Fibroblast of skin of left quadriceps (primary cell): ENCODE measurements at places on chromosomes 4 and X.

DNA sequence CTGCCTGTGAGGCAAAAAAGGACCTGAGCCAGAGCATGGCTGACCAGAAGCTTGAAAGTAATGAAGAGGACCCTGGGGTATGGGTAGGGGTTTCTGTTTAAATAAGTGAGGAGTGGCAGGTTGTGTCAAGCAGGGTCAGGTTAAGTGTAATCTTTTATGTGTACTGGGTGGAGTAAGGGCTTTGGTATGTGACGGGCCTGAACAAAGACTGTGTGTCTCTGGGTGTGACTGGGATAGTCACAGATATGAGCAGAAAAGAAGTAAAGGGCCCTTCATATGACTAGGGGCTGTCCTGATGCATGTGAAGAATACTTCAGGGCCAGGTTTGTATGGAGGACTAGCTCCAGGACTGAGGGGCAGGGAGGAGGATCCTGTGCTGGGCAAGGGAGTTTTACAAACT is 82.4 kb downstream of the ITIH6 start:
- DNase-seq = no peak

DNA sequence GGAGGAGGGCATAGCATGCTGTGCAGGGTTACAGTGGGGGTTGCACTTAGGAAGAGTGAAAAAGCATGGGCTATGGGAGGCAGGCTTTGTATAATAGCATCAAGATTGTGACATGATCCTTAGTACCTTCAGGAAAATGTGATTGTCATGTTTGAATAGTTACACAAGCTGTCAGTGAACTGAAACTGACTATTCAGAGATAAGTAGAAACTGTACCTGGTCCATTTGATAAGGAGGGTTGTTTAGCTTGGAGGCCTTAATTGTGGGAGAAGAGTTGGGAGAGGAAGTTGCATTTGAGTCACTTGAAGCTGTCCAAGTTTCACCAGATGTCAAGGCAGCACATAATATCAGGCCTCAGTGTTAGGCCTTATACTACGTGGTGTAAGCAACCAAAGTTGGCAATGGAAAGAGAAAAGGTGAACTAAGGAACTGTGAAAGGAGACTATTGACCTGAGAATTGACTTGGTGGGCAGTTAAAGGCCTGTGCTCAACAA is 85.0 kb downstream of the TEX13C start:
- no peak for DNase-seq

GRCh38 chr4:15040916-15041463 is 38.7 kb downstream of the CPEB2 start:
- peak; percentile 30 for DNase-seq

- DNase-seq = no peak
These were observed 24.5 kb downstream of the SH3RF1 start for GRCh38 chr4:169246279-169246678.

DNA sequence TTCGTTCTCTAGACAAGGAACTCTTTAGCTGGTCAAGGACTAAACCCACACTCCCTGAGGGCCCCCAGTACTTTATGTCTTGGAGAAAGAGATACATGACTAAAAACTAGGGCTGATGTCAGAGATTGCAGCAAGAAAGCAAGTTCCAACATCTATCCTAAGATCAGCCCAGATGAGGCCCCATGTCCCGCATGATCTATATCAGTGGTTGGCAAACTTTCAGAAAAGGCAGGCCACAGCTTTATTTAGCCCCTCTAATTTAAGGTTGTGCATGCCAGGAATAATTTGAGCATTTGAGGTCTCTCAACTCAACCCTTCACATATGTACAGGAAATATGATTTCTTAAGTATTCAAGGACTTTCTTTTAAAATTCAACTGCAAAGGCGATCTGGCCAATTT is 44.1 kb upstream of the FRMD7 start:
- peak; percentile 36 for DNase-seq

DNA sequence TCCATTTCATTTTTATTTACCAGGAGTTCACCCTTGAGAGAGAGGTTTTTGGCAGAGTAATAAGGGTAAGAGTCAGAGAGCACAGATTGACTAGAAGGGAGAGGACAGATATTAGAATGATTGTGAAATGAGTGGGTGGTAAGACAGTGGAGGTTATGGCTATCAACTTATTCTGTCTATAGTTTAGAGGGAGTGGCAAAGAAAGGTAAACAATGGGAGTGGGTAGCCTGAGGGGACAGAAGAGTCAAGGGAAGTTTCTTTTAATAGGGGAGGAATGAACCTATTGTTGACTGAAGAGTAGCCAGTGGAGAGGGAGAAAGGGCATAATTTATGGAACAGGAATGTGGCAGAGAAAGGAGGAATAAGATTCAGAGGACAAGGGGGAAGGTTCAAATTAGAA is 186.5 kb upstream of the NRK start:
- DNase-seq = no peak

DNA sequence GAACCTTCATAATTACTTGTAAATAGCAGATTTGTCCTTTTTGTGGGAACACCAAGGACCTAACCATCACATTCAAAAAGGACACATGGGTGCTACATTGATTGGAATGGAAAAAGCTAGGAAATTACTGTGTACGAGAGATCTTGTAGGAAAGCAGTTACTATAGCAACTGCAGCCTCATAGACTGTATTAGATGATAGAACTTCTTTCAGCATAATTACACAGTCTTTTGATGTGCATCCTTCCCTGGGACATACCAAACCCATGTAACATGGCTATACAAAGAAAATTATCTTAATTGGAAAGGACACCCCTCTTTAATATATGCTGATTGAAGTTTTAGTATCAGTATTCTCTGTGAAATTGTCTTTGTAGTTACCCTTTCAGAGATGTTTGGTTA is 130.7 kb upstream of the CTSO start:
- DNase-seq = no peak
